T-cell (primary cell): ENCODE measurements at places on chromosomes 7 and 10.

DNA sequence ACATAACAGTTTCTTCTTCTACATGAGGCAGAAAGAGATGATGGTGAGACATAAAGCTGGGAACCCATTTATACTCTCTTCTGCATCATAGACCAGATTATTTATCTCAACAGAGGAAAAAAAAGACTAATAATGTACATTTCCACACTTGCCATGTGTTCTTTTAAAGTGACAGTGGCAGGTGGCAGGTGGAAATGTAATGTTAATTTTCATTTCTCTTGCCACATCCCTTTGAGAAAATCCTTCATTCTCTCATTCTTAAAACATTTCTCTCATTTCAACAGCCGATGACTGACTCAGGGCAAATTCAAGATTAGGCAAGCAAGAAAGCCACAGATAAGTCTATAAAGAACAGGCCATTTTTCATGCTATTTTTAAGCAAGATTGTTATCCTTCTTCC is 635.6 kb upstream of the SORCS1 start:
- H3K27ac ChIP-seq, result no peak overlapping the region
- H3K36me3 ChIP-seq, result no peaks in the 10 kb centered on the region
- DNase-seq, result no peak
- no peak overlapping the region for H3K4me3 ChIP-seq

DNA sequence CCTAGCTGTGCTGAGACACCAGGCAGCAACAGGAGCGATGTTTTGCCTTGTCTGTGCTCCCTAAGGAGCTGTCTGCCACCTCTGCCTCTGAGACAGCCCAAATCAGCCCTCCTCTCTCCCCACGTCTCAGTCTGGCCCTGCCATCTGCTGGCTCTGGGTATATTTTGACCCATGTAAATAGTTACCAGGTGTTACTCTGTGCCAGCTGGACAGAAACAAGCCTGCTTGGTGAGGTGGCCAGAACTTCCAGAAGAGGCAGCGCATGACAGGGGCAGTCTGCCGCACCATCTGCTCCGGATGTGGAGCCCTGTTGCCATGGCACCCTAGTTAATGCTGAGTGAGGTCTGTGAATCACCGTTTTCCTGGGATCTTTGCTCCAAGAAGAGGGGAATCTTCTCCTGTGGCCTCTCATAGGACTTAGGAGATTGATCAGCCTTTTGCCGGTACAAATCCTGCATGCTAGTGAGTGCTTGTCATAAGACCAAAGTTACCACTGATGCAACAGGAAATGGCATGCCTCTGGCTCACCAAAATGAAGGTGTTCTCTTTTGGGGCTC is 31.8 kb downstream of the GSTO2 start:
- H3K4me1 ChIP-seq, result peaks cover 34% of the 10 kb centered on the region
- H3K27me3 ChIP-seq, result peaks cover 9% of the 10 kb centered on the region
- H3K4me3 ChIP-seq, result no peak overlapping the region

DNA sequence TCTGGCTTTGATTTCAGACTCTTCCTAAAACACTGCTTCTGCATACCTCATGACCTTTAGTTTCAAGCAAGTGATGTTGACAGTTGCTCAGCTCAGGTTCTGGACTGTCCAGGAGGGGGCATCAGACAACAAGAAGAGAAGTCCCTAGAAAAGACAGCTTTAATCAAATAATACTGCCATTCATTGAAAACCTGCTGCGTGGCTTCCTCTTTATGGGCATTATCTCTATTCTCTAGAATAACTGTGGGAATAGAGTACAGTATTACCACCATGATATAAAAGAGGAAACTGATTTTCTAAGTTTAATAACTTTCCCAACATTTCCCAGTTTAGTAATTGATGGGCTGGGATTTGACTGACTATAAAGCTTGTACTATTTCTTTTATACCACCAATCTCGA is 170.4 kb downstream of the SNX13 start:
- no peaks in the 10 kb centered on the region for H3K27me3 ChIP-seq
- peak; percentile 12 for DNase-seq
- no peaks in the 10 kb centered on the region for H3K36me3 ChIP-seq
- no peak overlapping the region for H3K27ac ChIP-seq
- H3K4me3 ChIP-seq, result no peak overlapping the region
- H3K4me1 ChIP-seq, result no peaks in the 10 kb centered on the region

- no peaks in the 10 kb centered on the region for H3K4me1 ChIP-seq
- no peak overlapping the region for H3K27ac ChIP-seq
- no peaks in the 10 kb centered on the region for H3K27me3 ChIP-seq
- H3K36me3 ChIP-seq, result no peaks in the 10 kb centered on the region
Observed at GRCh38 chr10:33273295-33274002, 61.0 kb downstream of the NRP1 start.

GRCh38 chr10:26331371-26331770 is 106.8 kb upstream of the APBB1IP start:
- no peak overlapping the region for H3K27ac ChIP-seq
- no peaks in the 10 kb centered on the region for H3K36me3 ChIP-seq
- H3K4me3 ChIP-seq, result no peak overlapping the region
- no peak for DNase-seq
